Mesenteric fat pad (tissue), 1 donor: ENCODE measurements at places on chromosomes 5 and 9.

DNA sequence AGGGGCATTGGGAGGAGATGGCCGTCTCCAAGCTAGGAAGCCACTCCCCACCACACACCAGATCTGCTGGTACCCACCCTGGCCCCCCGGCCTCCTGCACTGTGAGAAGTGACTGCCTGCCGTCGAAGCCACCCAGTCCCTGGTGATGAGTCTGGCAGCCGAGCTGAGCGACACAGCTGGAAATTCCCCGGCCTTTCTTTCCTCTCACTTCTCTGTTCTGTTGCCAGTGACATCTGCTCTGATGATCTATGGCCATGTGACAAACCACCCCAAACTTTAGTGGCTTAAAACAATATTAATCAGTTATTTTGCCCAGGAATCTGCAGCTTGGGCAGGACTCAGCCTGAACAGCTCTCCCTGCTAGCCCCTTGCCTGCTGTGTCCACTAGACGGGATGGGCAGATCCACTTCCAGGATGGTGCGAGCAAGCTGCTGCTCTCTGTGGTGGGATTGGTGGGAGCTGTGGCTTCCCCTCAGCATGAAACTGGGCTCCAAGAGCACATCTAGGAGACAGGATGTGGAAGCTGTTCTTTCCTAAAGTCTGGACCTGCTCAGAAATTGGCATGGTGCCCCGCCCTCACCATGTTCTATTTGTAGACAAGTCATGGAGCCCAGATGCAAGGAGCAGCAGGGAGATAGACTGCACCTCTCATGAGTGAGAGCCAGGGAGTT is 211.2 kb downstream of the GADD45G start:
- no peak for DNase-seq

GRCh38 chr9:81430727-81431126 is 258.6 kb downstream of the TLE1 start:
- no peak for DNase-seq

DNA sequence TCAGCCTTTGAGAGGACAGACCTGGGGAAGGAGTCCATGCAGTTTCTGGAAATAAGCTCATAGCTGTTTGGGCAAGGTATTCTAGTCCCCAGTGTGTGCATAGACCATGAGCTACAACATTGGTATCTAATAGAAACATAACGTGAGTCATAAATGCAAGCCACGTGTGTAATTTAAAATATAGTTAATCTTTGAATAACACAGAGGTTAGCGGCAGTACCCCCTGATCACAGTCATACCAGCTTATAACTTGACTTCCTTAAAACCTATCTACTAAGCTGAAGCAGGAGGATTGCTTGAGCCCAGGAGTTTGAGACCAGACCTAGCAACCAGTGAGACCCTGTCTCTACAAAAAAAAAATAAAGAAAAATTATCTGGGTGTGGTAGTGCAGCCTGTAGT is 46.4 kb upstream of the CPEB4 start:
- DNase-seq: no peak

DNA sequence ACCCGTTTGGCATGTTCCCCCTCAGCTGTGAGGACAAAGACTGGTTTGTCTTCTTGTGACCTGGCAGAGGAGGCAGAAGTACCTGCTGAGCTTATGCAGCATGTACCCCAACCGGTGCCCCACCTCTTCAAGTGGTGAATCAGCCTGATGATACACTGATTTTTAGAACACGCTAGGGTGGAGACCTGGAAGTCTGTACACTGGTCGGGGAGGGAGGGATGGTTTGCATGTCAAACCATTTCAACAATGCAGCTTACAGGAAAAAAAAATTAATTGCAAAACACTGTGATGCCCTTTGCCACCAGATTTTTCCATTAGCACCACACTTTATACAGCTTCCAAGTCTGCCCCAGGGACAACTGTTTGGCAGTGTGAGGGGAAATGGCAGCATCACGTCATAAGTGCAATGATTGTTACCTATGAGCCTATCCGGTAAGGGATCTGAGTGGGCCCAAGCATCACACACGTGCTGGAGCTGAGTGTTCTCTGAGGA is 155.1 kb upstream of the DMRT1 start:
- no peak for DNase-seq

DNA sequence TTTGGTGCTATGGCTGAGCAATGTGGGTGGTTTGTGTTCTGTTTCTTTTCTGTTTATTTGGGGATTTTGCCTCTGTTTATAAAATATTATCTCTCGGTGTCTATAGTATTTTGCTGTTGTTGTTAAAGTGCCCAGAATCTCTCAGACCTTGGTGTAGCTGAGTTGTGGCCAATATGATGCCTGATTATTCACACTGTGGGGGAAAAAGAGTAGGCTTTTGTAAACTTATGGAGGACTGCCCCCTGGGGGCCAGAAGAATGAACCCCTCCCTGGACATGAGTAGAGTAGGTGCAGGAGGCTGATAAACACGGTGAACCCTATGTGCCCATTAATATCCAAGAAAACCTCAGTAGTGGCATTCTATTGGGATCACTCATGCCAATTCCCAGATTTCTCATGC is 49.0 kb upstream of the DPYSL3 start:
- no peak for DNase-seq

DNA sequence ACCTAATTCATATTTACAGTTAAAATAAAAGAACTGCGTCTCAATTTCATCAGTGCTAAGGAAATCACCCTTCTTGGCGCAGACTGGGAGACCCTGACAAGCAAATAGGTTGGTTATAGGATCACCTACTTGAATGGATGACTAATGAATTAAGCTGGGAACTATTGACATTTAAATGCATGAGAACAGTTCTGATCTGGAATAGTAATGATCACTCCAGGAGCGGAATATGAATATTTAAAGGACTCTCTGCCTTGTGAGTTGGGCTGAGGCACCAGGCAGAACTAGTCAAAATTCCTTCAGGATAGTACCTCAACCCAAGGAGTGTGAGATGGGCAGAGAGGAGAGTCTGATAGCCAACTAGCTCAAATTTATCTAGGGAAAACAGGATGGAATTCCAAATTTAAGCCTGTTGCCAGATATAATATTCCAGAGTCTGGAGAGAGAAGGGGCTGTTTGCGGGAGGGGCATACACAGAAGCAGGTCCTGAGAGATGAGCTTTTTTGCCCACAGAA is 364.4 kb downstream of the CSNK1G3 start:
- no peak for DNase-seq

- no peak for DNase-seq
These were observed 102.0 kb downstream of the AGTPBP1 start for GRCh38 chr9:85639675-85640186.

DNA sequence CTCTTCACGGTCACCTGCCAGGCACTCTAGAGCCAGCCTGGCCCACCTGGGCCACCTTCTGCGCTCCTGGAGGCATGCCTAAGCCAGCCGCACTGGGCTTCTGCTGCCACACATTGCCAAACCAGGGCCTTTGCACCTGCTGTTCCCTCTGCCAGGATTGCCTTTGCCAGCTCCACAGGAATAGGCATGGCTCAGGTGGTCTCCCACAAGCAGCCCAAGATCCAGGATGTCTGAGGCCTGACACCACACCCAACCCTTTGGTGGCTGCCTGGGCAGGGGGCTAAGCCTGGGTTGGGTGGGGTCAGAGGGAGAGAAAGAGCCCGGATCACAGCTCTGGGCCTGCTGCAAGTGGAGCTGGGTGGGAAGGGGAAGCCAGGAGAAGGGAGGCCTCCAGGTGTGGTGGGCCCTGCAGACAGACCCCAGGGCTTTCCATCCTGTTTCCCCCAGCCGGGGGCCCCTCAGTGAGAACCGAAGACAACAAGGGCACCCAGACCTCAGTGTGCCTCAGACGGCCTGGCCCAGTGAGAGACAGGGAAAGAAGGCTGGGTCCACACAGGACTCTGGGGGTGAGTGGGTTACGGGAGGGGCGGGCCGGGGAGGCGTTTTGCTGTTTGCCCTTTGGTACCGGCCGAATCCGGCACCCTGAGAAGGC is 672 bp upstream of the SUSD3 start:
- DNase-seq: no peak

DNA sequence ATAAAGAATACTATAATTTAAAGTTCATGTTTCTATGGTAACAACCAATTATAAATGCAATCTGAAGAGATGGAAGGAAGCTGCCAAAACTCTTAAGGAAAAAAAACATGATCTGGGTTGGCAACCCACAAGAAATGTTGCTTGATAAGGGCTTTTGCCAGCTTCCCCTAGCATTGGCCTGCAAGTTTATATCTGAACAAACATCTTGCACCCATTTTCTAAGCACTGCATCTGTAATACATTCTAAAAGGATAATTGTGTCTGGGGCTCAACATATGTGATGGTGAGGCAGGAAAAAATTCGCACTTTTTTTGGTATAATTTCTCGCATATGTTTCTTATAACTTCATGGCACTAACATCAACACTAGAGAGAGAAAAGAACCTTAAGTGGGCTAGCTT is 276.4 kb downstream of the FBXL7 start:
- DNase-seq: no peak
